ENCODE measurements at places on chromosomes 7 and 10. TPM values are rescaled to one million over a fixed set of nuclear protein-coding genes. Genes with fewer than 3 reads are reported as not detected.

DNA sequence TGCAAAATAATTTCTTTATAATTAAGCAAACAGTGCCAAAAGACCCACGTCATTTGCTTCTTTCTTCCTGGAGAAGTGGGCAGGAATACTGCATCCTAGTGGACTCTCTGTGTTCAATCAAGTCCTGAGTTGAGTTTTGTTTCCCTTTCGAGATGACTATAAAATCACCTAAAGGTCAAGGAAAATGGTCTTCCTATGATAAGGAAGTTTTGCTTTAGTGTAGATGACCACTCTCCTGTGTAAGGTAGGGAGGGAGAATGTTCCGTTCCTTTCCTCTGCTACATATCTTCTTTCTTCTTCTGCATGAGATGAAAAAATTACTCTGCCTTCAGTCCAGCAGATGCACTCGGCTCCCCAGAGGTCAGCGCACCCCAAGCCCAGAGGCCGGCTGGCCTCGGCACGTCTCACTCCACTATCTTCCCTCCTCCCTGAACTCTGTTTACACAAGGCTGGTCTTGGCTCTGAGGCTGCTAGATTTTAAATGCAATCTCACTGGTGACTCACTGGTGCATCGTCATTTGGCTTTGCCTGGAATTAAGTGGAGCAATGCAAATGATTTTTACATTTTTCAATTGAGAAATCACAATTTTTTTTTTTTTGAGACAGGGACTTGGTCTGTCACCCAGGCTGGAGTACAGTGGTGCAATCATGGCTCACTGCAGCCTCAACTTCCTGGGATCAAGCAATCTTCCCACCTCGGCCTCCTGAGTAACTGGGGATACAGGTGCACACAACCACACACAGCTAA is 18.6 kb upstream of the VDAC2 start:
- no peak for DNase-seq

DNA sequence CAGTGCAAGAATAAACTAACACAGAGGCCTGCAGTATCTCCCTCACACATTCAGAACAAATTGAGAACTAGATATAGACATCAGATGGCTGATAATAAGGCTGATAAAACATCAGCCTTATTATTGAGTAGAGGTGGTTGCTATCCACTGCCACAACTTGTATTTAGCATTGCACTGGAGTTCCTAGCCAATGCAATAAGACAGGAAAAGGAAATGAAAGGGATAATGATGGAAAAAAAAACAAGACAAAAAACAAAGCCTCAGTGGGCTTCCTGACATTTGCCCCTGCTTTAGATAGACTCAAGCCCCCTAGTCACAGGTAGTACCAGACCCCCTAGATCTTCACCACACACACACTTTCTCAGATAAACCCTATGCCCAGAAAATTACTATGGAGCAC is 33.2 kb upstream of the ELN start:
- DNase-seq = no peak

- DNase-seq = no peak
Measured at GRCh38 chr10:52703898-52704297, 68.7 kb downstream of the MBL2 start.

DNA sequence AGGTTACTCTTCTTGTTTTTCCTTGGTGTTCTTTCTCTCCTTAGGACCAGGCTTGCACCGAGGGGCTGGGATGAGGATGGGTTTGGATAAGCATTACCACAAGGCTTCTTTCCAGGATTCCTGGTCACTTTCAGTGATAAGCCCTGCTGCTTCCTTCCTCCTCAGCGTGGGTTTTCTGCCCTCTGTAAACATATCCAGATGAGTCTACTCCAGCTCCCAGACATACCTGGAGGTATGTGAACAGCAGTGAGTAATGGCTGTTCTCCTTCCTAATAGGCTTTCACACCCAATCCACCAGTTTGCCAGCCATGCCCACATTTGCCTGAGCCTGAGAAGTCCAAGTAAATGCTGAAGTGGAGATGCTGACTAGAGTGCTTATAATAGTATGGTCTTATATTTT is 229.8 kb upstream of the YAE1 start:
- DNase-seq = no peak

DNA sequence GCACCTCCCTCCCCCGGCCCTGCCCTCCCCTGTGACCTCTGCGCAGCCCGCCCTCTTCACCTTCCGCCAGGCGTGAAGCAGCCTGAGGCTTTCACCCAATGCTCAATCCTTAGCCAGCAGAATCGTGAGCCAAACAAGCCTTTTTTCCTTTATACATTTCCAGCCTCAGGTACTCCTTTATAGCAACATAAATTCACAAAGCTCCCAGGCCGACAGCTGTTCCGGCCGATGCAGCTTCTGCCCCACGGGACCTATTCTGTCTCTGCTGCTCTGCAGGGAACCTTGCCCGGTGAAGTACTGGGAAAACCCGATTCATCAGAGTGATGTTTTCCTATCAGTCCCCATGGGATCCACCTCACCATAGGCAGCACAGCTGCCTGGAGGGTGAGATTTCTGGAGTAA is 87.4 kb downstream of the CHST15 start:
- no peak for DNase-seq

- no peak for DNase-seq
Measured at GRCh38 chr7:78769481-78770101, 683.9 kb downstream of the MAGI2 start.

DNA sequence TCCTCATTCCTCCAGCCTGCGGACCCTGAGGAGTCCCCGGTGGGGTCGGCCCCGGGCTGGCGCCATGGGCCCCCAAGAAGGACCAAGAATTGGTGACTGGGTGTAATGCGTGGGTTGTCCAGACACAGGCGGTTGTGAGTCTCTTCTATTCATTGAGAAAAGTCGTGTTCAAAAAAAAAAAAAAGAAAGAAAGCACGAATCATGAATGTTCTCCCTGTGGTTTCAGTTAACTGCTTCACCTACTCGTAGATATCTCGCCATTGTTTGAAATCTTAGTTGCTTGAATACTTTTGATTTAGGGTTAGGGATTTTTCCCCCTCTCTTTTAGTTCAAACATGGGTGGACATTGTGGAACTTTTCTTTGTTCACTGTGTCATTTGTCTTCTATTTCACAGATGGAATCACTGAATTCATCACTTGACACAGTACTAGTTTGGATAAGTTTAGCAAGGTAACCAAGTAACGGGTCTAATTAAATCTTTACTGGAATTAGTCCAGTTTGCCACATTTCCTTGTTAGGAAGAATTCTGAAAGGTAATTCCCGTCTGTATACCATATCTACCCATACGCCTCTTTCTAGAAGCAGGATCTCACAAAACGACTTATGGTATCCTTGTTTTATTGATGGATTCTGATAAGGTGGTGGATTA is 775 bp downstream of the STARD3NL start:
- peak; percentile 33 for DNase-seq

DNA sequence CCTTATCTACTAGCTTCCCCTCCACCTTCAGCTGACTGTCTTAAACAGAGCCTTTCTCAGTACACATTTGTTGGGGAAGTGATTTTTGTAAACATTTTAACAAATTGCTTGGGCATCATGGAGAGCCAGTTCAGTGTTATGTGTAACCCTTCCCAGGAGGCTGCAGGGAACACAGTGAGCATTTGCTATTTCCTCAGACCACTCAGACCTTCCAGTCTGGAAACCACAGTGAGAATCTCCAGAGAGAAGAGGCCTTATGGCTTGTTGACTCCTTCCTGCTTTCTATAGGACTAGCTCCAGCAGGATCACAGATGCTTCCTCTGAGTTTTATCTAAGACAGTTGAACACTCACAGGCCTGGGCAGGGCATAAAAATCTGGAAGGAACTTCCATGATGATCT is 409.8 kb upstream of the NPVF start:
- no peak for DNase-seq

DNA sequence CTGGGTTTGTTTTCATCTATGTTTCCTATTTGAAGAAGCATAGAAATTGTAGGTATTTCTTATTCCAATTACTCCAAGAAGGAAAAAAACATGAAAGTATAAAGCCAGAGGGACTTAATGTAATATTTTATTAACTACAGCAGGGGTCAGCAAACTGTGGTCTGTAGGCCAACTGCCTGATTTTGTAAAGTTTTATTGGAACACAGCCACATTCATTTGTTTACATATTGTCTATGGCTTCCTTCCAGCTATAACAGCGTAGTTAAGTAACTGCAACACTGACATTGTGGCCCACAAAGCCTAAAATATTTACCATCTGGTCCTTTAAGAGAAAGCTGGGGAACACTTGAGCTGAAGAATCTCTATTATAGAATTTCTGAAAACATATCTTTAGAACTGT is 306.2 kb downstream of the BICC1 start:
- no peak for DNase-seq

GRCh38 chr7:29196191-29196590 is 1.6 kb downstream of the CHN2 start:
- no peak for DNase-seq

The ELAPOR2 gene
- total RNA-seq = 14.6 TPM

The BAMBI gene
- 33.7 TPM for total RNA-seq

The MAGI2 gene
- total RNA-seq = 37.4 TPM

The HTR5A gene
- total RNA-seq = not detected

The KAZALD1 gene
- total RNA-seq = 27.0 TPM

The PDK4 gene
- total RNA-seq = 16.4 TPM

The NKX2-3 gene
- 0.11 TPM for total RNA-seq

The HTR7 gene
- total RNA-seq = 2.2 TPM

The PHKG1 gene
- total RNA-seq = 3.6 TPM

The SEMA3D gene
- 102 TPM for total RNA-seq
